NCI-H446 (cell line): ENCODE measurements at places on chromosomes 6 and 20.

GRCh38 chr6:107264357-107264840 is 149.1 kb upstream of the BEND3 start:
- DNase-seq: no peak

DNA sequence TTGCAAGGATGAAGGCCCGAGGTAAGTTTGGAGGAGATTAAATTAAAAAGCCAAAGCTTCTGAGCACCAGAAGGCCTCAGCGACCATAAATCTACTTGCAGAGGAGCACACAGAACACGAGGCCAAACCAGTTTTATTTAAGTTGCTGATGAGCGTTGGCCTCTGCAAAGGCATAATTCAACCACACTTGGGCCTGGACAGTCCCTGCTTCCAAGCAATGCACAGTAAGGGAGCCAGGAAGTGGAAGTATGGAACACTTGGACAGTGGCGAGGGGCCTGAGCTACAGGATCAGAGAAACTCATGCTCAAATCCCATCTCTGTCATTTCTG is 92.8 kb downstream of the PTPRT start:
- no peak for DNase-seq

- DNase-seq: no peak
These were observed 156.1 kb upstream of the SALL4 start for GRCh38 chr20:51958099-51959065.

GRCh38 chr6:28940294-28940857 is 16.6 kb upstream of the TRIM27 start:
- peak; percentile 54 for DNase-seq

DNA sequence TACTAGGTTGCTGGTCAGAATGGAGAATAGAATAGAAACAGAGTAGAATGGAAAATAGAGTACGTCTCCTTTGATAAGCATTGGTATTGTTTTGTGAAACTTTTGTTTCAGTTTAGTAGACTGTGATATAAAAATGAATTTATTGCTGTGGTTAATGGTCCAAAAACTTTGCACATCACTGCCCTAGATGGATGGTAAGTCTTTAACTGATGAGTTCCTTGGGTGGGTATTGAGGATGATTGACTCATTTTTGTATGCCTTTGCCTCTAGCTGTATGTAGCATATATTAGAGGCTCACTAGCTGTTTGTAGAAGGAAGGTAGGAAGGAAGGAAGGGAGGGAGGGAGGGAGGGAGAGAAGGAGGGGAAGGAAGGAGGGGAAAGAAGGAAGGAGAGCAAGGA is 48.3 kb downstream of the ZDHHC14 start:
- no peak for DNase-seq

GRCh38 chr6:26094036-26094435 is 6.8 kb downstream of the HFE start:
- DNase-seq: no peak

DNA sequence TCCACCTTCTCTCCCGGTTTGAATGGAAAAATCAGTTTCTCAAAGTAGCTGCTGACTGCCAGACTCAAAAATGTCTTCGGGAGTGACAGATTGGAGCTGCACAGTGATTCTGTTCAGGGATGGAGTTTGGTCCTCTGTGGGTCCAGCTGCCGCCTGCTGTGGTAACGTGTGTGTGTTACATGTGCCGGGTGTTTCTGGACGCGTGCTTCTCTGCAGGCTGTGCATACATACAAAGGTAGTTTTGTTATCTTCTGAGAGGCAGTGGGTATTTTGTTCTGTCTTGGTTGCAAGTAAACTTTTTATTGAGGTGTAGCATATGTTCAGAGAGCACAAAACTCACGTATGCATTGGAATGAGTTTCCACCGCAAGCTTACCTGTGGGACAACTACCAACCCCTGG is 41.3 kb upstream of the NAA20 start:
- no peak for DNase-seq

DNA sequence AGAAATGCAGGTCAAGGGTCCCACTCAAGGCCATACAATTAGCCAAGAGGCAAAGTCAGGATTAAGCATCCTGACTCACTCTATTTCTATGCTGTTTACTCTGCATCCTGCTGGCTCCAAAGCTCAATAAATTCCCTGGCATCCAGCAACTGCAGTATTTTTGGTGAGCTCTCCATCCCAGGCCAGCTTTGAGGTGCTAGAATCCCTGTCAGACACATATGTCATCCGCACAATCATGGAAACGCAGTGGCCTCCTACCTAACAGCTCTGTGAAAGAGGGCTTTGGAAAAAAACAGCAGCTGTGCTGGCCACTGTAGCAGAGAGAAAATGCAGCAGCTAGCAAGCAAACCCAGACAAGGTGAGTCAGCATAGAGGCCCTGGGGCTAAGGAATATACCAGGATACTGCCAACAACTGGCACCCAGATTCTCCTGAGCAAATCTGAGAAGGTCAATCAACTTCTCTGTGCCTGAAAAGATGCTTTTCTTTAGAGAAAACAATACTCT is 58.4 kb downstream of the ANKEF1 start:
- DNase-seq: peak; percentile 37

- no peak for DNase-seq
These were observed 49.2 kb downstream of the ANKRD6 start for GRCh38 chr6:89482126-89482525.

DNA sequence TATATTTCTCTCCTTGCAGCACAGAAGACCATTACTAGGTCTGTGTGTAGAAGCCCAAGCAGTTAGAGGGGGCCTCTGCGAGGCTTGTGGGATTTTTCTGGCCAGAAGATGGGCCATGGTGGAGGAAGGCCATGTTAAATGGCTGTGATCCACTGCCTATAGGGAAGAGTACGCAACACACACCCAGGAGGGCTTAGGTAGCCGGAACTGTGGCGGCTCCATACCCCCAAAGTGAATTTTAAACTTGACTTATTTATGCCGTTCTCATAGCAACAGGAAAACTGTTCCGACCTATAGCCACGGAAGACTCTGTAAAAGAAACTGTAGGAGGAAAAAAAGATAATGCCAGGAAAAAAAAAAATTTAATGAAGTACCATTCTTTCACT is 69.5 kb downstream of the SLX4IP start:
- no peak for DNase-seq

DNA sequence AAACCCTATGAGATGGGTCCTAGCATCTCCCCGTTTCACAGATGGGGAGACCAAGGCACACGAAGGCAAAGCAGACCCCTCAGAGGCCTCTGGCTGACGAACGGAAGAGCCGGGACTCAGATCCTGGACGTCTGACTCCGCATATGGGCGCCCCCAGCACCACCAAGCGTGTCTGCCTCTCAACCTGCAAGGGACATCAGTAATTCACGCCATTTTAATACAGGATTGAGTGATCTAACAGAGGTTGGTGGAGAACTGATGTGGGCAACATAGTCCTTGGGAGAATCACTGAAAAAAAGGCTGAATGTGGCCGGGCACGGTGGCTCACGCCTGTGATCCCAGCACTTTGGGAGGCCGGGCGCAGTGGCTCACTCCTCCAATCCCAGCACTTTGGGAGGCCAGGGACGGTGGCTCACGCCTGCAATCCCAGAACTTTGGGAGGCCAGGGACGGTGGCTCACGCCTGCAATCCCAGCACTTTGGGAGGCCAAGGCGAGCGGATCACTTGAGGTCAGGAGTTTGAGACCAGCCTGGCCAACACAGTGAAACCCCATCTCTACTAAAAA is 206.6 kb downstream of the DLL1 start:
- no peak for DNase-seq

GRCh38 chr6:161073930-161074329 is 82.4 kb downstream of the MAP3K4 start:
- no peak for DNase-seq

GRCh38 chr6:141726248-141726647 is 406.5 kb upstream of the GJE1 start:
- DNase-seq: no peak

- no peak for DNase-seq
These were observed 30.2 kb downstream of the ZHX3 start for GRCh38 chr20:41287327-41287726.

DNA sequence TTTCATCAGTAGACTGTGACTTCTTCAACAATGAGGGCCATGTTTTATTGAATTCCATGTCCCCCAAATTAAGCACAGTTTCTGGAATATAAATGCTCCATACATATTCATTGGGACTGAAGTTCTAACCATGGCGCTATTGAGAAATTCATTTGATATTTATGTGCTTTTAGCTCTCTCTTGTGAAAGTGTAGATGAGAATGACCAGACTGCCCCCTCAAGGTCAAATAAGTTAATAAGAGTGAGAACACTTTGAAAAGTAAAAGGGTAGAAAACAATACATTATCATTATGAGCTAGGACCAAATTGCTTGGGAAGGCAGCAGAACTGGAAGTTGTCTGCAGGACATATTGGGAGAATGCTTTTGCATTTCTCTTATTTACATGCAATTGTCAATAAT is 597.9 kb downstream of the EPM2A start:
- no peak for DNase-seq

DNA sequence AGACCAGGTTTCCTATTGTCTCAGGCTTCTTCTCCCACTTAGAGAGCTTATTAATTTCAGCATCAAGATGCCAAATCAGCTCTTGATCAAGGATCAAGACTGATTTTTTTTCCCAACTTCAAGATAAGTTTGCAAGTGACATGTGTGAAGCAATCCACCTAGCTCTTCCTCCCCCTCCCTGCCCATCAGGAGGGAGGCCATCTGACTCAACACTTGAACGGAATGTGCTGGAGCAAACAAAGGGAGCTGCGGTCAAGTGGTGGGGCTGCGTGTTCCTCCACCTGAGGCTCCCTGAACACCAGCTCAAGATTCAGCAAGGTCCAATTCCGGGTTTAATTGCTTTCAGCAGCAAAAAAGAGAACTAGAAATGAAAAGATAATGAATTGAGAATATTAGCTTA is 38.7 kb downstream of the TTI1 start:
- no peak for DNase-seq

GRCh38 chr6:133681891-133682290 is 207.0 kb upstream of the TCF21 start:
- no peak for DNase-seq

DNA sequence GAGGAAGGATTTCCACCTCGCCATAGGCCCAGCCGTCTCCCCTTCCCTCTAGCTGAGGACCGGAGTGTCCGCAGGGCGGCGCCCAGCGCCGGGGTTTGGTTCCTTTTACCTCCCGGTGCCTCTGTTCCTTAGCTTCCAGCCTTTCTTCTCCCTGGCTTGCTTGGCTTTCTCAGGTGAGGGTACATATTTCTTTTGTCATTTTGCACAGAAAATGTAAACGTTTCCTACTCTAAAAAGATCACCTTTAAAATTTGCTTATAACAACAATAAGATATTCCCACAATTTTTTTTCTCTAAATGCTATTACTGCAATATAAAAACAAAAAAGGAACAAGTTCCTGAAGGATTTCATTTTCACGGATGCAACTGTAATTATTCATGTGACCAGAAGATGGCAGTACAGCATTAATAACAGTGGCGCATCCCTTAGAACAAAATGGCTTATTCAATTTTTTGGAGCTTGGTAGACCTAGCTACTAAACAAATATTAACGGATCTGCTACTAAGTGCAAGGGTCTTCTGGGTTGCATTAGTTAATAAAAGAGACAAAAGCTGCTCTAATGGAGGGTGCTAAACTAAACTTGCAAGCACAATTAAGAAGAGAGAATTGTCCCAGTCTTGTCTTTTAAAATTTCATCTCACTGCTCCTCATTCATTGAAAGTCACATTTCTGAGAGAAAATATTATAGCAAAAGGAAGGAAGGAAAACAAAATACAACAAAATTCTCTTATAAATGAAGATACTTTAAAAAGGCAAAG is 172.9 kb downstream of the ADGRG6 start:
- DNase-seq: peak; percentile 59

- no peak for DNase-seq
These were observed 1.1 kb downstream of the MGME1 start for GRCh38 chr20:17969884-17970409.

DNA sequence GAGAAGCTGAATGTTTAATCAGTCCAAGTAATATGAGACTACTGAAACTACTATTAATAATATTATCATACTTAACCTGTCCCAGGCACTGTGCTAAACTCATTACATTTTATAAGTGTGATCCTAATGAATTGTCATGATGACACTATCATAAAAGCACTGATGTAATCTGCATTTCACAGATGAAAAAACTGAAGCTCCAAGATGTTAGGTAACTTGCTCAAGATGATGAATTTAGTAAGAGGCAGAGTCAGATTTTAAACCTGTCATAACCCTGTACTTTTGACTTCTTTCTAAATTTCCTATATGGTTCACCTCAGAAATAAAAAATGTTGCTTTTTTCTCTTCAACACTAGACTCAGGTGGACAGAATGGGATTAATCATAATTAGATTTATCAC is 237.6 kb downstream of the ALDH8A1 start:
- DNase-seq: no peak

- no peak for DNase-seq
These were observed 712.5 kb upstream of the NRSN1 start for GRCh38 chr6:23413327-23414050.

GRCh38 chr6:56280126-56280525 is 32.7 kb upstream of the COL21A1 start:
- no peak for DNase-seq

GRCh38 chr6:27825025-27825793 is 87.0 kb downstream of the OR2B2 start:
- DNase-seq: no peak

DNA sequence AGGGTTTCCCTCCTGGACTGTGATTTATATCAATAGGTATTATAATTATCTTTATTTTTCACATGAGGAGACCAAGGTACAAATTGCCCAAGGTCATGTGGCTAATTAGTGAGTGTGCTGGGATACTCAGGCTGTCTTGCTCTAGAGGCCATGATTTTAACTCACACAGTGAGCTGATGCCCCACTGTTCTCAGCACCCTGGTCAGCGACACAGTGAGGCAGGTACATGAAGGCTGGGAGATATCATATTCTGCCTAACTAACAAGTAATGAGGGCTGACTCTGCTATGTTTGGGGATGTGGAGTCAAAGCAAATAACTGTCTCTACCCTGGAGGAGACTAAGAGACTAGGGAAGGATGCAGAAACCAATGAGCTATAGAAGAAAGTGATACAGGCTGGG is 501.1 kb downstream of the PTPRT start:
- no peak for DNase-seq

DNA sequence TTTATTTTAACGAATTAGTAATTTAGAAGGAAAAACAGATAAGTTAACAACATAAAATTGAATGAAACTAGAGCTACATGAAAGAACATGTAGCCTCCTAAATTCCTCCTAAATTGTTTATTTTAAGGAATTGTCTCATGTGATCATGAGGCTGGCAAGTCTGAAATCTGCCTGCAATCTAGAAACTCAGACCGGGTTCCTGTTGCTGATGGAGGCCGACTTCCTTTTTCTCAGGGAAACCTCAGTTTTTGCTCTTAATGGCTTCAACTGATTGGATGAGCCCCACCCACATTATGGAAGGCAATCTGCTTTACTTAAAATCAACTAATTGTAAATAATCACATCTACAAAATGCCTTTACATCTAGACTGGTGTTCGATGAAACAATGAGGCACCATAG is 267.6 kb upstream of the PRND start:
- DNase-seq: no peak

- no peak for DNase-seq
These were observed 38.2 kb downstream of the NCR2 start for GRCh38 chr6:41373627-41373918.

DNA sequence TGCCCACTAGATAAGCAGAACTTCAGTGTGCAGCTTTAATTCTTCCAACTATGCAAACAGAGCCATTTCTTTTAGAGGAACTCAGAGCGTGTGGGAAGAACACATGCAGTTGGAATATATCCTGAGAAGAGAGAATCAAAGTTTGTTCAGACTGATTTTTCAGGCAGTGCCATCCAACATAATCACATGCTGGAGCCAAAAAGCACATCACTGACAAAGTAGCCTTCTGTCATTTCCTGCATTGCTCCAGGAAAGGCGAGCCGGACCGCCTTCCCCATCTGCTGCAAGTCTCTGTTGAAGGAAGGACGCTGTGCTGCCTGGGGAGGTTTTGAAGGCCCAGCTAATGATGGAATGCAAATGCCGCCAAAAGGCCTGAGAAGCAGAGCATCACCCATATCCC is 98.4 kb downstream of the DOK5 start:
- DNase-seq: peak; percentile 77
